Retinal pigment epithelial cell (primary cell): ENCODE measurements at places on chromosomes 1 and 21.
A peak's percentile ranks its signal among the peaks of the same experiment; 100 is the strongest.

DNA sequence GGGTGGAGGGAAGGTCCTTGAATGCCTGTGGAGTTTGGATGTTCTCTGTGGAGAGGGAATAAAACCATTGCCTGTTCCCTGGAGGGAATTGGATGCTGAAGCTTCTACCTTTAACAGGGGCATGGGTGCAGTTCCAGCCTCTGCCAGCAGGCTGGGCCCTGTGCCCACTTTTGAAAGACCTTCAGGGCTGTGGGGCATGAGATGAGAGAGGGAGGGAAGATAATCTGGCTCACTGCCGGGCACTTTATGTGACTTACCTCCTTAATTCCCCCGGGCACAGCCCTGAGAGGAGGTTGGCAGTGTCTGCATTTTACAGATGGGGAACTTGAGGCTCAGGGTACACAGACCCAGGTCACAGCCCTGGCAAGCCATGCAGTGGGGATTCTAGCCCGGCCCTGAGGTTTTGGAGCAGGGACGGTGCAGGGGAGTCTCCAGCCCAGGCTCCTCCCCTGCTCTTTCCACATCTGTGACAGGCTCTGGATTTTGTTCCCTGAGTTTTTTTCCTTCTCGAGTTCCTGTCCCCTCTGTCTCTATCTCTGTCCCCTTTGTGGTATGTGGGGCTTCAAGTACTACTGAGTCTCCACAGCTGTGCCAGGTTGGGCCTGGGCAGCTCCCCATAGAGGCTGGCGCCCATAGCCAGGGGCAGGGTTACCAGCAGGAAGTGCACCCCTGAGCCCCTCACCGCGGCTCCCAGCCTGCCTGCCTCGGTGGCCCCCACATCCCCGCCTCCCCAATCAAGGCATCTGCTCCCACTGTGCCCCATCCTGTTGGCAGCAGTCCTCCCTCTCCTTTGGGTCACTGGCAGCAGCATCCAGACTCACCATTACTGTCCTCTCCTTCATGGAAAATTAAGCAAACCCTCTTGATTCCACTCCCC lies 14.0 kb upstream of the THEMIS2 start:
- peak; percentile 33 for DNase-seq

DNA sequence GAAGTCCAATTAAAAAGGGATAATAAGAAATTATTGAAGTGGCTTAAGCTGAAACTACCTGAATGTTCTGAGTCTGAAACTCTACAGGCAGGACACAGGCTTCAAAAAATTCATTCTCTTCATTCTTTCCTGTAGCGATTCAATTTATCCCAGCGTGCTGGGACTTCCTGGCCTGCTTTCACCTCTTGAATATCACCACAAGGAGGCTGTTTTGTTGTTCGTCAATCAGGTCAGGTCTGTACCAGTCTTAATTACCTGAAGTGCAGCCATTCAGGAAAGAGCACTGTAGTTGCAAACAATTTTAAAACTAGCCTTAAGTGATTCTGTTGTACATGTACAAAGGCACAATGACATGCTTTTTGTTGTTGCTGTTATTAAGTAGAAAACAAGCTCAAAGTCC lies 38.4 kb downstream of the FYB2 start:
- DNase-seq: no peak

DNA sequence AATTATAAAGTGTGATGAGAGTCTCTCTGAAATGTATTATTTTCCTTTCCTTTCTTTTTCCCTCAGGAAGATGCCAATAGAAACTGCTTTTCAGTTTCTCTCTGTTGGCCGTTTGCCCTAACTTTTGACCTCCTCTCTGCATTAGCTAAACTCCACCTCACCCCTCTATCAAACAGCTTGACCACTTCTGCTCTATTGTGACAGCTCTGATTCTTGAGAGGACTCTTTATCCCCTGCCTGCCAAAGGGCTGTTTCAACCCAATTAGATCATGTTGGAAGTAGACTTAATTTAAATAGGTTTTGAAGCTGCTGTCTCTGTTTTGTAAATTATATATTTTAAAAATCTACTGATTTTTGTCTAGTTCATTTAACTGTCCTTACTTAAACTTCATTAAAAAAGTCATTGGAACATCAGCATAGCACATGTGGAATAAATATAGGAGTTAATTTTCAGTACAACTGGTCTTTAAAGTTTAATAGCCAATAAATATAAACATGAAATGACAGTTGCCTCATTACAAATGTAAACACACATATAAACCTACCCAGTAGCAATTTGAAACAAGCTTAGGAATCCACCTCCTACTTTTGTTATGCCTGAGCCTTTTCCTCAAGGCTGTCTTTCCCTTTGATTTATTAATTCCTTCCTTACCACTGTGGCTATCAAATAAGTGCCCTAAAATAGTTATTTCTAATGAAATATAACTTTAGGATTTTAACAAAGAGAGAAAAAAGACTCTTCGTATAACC lies 152.0 kb downstream of the CHRM3 start:
- DNase-seq: no peak

DNA sequence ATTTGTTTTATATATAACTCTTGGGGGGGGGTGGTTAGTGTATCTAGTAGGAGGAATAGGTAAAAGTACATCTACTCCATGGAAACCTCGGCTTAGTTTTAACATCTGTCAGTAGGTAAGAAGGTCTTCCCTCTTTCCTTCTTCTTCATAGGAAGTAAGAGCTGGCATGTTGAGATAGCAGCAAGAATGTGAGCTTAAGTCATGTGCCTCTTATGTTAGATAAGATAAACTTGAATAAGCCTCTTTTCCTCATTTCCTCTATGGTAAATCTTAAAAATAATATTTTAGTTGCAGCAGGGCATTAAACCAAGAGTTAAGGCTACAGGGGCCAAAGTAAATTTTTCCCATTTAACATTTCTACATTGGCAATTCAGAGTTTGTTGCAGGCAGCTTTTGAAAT lies 100.4 kb downstream of the MAP3K21 start:
- DNase-seq: no peak

DNA sequence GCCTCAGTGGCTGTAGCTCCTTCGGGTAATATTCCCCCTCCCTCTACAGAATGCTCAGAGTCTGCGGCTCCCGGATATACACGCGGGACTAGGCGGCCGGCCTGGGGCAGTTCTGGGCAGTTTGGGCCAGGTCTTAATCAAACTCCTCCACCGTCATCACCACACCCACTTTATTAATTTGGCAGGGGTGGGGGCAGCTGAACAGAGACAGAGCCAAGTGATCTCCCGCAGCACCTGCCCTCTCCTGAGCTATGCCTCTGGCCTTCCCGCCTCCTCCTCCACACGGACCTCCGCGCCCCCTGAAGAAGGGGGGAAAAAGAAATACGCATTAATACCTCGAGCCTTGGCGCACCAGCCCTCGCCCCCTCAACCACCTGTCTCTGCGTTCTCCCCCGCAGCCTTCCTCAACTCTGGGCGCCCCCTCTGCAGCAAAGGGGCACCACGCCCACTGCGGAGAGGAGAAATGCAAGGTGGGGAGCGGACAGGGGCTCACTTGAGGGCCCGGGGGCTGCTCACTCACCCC lies 42.6 kb downstream of the CD34 start:
- DNase-seq: no peak

GRCh38 chr21:14554948-14555347 lies 8.8 kb upstream of the SAMSN1 start:
- no peak for DNase-seq

DNA sequence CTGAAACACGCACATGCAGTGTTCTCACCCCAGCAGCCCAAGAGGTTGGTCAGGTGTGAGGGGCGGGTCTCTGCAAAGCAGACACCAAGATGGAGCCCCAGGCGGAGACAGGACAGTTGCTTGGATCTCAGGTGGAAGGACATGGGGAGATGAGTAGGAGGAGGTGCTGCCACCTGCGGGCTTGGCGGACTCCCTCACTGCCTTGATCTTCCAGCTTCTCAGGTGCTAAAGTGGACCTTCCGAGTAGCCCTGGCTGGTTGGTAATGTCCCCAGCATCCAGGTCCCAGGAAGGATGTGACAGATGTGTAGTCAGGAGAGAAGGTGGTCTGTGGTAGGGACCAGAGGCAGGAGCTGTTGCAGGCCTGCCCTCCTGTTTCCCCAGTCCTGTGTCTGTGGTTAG lies 114.1 kb downstream of the AJAP1 start:
- DNase-seq: no peak

DNA sequence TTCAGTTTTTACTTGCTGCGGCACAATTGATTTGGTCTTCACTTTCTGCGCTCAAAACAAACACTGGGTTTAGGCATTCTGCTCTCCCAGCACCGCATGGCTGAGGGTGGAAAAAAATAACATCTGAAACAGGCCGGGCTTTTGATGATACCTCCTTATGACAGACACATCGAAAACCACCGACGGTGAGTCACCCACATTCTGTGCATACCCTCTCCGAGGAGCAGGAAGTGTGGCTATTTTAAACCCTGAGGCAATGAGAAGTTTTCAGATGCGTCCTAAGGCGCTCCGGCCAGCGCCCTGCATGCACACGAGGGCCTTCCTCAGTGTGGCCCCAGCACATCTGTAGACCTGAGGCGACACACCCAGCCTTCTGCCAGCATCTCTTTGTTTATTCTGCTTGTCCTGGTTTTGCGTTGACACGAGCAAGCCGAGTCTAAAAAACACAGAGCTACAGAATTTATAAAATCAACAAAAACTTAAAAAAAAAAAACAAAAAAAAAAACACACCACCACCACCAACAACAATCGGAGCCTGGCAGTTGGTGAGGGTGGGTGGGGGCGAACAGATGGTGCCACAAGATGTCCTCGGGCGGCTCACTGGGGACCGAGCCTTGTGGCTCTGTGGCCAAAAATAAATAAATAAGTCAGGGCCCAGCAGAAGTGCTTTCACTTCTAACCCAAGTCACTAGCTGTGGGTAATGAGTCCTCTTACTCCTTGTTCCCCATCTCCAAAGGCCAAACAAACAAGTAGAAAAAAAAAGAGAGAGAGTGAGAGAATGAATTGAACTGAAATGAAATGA lies 162.6 kb upstream of the IRF2BP2 start:
- DNase-seq: peak; percentile 96

GRCh38 chr1:51559064-51559500 lies 40.0 kb upstream of the EPS15 start:
- no peak for DNase-seq

DNA sequence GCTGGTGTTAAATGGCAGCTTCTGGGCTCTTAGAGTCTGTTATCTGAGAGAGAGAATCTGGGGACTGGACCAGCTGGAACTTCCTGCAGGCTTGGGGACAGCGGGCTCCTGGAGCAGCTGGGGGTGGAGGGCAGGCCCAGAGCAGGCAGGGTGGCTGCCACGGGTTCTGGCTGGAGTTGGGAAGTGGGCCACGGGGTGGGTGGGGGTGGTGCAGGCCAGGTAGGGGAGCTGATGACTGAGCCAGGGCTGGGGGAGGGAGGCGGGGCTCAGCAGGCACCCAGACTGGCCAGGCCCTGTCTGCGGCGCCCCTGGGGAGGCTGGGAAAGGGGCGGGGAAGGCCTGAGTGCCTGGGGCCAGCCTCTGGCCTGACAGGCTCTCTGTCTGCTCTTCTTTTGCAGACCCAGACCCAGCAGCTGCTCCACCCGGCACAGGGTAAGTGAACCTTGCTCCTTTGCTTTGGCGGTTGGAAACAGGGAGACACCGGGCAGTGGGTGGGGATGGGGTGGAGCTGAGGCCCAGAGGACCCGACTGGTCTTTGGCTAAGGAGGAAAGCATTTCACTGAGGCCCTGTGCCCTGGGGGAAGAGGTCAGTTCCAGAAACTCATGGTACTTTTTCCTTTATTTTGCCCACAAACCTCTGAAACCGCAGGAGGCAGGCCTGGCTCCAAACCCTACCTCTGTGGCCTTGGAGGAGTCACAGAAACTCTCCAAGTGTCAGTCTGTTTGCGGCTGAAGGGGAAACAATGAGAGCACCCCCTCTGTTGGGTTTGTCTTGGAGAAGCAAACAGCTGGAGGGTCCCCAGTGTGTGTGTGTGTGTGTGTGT lies 48.8 kb downstream of the ARHGEF10L start:
- DNase-seq: no peak

- DNase-seq: no peak
These were observed 32.5 kb upstream of the RGS4 start for GRCh38 chr1:163036671-163037070.

- no peak for DNase-seq
These were observed 30.3 kb upstream of the C1QA start for GRCh38 chr1:22606161-22606560.

DNA sequence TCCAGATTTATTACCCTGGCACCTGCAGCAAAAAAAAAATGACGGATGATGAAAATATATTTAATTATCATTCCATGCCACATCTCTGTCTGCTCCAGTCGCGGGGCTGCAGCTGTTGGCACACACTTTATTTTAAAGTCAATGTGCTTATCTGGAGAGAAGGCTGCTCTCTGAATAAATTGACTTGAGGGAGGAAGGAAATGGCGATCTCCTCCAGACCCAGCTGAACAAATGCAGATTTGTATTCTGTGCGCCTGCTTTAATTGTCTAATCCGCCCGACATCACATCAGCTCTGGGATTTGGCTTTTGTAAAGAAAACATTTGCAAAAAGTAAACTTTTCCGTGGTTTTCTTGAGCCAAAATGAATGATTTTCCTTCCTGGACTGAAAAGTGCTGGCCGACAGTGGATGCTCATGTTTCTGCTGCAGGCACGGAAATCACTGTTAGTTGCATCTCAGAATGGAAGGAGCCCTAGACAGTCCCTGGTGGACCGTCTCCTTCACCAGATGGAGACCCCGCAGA lies 150.2 kb downstream of the CAMTA1 start:
- DNase-seq: no peak

- no peak for DNase-seq
These were observed 17.2 kb upstream of the BEND5 start for GRCh38 chr1:48793863-48794262.

- DNase-seq: no peak
These were observed 8.9 kb upstream of the ZMYM4 start for GRCh38 chr1:35259561-35259960.

- DNase-seq: peak; percentile 43
These were observed 15.9 kb downstream of the ZMYND12 start for GRCh38 chr1:42439940-42440339.

GRCh38 chr1:95991787-95992520 lies 729.6 kb upstream of the PTBP2 start:
- no peak for DNase-seq

GRCh38 chr1:225653463-225654276 lies 747 bp upstream of the ENAH start:
- DNase-seq: no peak

- no peak for DNase-seq
These were observed 99.1 kb downstream of the CLEC20A start for GRCh38 chr1:178397678-178398077.

- no peak for DNase-seq
These were observed 71.4 kb downstream of the MRPL37 start for GRCh38 chr1:54271341-54271740.

DNA sequence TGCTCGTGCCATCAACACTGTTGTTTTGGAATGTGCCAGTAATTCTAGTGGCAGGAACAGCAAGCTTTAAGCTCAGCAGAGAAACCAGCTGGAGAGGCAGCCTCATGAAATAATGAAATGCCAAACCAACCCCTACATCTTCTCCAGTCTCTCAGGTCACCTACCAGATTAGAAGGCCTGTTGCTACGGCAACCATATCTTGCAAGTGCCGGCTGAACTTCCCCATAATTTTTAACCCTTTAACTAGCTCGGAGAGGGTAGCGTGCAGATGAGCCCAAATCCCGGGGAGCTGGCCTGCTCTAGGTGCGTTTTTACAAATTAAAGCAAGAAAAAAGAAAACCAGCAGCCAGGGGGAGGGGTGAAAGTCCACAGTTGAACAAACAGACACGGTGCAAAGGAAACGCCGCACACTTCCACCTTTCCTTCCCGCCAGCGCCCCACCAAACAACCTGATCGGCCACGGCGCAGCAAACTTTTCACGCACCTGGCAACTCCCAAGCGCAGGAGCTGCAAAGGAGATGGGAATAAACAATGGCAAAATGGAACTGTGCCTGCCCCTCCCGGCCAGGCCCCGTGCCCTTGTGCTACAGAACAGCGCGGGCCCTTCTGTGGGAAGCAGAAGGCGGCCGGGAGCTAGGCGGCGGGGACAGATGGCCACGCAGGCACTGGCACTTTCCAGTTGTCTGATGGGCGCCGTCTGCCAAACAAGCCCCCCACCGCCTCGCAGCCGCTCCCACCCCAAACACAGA lies 50.1 kb downstream of the SSBP3 start:
- no peak for DNase-seq
